ENCODE measurements at places on chromosomes 11 and 22.

- DNase-seq = no peak
These were observed 56.6 kb upstream of the DRD2 start for GRCh38 chr11:113531575-113532451.

DNA sequence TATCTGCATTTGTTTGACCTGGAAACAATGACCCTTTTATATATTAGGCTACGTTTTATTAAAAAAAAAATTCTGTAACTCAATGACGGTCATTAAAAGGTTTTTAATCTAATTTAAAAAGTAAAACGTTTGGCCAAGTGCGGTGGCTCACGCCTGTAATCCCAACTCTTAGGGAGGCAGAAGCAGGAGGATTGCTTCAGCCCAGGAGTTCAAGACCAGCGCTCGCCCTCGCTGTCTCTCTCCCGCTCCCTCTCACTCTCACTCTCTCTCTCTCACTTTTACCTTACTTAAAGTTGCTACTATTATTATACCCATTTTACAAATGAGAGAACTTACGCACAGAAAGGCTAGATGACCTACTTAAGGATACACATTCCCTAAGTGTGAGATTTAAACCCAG is 814 bp upstream of the NARS2 start:
- DNase-seq = no peak

DNA sequence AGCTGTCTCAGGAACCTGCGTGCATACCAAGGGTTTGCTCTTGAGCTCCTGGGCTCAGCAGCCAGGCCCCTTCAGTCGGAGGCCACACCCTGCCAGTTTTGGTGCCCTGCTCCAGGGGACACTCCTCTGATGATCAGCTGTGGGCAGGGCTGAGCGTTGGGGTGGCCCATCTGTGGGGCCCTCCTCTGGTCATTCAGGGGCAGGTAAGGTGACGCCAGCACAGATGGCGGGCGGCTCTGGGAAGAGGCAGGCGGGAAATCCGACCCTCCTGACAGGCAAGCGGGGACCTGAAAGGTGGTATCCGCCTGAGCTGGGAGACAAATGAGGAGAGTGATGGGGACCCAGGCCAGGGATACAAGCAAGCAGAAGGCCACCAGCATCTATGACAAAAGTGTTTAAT is 3.8 kb upstream of the MFNG start:
- DNase-seq = no peak

- DNase-seq = no peak
These were observed 407.6 kb upstream of the CADM1 start for GRCh38 chr11:115911613-115912346.

DNA sequence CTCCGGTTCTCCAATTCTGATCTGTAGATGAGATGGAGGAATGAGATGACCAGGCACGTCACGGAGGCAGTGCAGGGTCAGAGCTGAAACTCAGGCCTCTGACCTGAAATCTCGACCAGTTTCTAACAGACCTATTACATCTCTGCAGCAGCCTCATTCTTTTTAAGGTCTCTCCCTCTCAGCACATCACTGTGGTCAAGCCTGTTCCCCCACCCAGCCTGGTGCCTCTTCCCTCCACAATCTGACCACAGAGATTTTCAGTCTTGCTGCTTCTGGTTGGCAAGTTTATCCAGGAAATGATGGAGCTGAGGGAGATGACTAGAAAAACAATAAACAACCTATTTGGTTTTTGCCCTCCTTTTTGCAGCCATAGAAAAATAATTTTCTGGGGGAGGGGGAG is 9.5 kb downstream of the GRAMD1B start:
- DNase-seq = no peak
